Stimulated activated CD4-positive, alpha-beta T cell treated with anti-CD3 and anti-CD28 coated beads, Interleukin-2, amount 100 ng/mL, for 24 hours (primary cell): ENCODE measurements at places on chromosomes 11 and 22.
A peak's percentile ranks its signal among the peaks of the same experiment; 100 is the strongest.

- peak; percentile 60 for DNase-seq
Observed at GRCh38 chr11:78420796-78421209, 3.2 kb upstream of the GAB2 start.

- no peak for DNase-seq
Observed at GRCh38 chr11:100663996-100664395, 23.1 kb upstream of the ARHGAP42 start.

- DNase-seq = no peak
Observed at GRCh38 chr11:68403424-68403823, 57.1 kb upstream of the PPP6R3 start.

- DNase-seq = peak; percentile 54
Observed at GRCh38 chr11:128624269-128625175, 37.2 kb upstream of the ETS1 start.

GRCh38 chr22:27201741-27202140 is 544.4 kb downstream of the MIAT start:
- no peak for DNase-seq

DNA sequence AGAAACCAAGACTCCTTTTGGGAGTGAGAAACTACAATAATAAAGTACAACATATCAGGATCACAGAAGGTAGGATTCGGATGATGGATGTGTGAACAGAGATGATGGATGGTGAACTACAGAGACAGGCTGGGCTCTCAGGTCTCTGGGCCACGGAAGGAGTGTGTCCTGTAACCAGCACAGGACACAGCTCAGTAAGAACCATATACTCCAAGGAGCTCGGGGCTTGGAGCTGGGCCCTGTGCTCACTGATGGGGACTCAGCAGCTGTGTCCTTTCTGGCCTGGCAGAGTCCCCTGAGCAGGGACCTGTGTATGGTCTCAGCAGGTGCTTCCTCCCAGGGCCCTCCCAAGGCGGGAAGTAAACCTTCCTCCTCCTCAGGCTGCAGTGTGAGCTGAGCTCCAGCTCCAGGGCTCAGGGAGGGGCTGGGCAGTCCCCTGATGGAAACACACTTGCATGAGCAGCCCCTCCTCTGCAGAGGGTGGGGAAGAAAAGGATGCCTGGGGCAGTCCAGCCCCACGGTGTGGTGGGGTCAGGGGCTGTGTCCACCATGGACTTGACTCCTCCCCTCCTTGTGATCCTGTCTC is 39.8 kb upstream of the TOP3B start:
- no peak for DNase-seq

DNA sequence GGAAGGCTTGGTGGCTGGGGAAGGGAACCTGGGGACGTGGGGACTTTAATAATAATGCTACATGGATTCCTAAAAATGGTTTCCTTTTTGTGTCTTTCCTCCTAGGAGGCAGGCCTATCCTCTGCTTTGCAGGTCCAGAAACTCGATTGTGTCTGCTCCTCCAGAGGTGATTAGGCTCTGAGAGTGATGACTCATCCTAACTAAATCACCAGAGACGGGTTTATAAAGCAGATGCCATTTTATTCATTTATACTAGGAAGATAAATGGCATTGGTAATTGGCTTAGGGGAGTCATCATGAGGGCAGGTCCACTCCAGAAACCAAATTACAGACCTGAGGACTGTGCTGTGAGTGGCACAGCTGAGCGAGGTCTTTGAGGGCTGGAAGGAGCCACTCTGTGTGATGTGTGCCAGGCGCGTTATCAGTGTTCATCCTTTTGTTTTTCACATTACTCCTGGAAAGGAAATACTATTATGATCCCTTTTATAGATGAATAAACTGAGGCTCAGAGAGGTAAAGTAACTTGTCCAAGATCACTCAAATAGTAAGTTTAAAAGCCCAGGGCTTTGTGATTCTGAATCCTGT is 7.1 kb downstream of the NLRX1 start:
- DNase-seq = no peak

DNA sequence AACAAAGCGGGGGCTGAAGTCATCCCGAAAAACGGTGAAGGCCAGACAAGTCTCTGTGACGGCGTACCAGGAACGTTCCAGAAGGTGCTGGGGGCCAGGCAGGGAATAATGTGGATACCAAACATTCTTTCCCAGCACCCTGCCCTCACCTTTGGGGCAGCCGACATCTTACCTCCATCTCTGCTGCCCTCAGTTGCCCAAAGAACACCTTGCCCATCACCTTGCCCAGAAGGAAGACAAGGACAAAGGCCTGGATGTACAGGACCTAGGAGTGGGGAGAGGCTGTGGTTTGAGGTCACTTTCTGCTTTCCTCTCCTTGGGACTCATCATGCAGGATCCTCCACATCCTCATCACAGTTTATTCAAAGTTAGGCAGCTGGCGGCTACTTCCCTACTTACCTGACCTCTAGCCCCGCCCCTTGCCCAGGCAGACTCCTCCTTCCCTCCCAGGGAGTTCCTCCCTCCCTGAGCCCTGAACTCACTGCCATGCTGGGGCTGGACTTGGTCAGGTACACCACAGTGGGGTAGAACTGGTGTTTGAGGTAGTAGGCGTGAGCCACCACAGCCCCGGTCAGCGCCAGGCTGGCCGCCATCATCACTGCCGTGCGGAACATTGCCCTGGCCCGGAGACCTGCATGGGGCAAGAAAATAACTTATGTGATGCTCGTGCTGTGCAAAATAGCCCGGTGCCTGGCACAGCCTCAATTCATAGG is 1.2 kb downstream of the SYVN1 start:
- DNase-seq = peak; percentile 68

- peak; percentile 82 for DNase-seq
Observed at GRCh38 chr11:68843703-68844312, 2.1 kb upstream of the CPT1A start.

DNA sequence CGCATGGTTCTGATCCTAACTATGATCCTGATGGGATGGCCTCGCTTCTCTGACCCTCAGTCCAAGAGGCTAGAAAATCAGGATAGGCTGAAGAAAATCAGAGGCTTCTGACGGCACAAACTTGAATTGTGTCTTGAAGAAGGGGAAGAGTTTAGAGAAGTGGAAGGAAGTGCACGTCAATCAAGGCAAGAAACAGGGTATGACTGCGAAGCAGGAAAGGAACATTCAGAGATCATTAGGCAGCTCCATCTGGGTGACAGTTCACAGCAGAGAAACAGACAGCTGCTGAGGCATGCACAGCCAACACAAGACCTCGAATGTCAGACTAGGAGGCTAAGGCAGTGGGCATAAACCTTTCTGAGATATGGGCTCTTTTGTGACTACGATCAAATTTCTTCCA is 29.3 kb downstream of the CLPB start:
- no peak for DNase-seq

DNA sequence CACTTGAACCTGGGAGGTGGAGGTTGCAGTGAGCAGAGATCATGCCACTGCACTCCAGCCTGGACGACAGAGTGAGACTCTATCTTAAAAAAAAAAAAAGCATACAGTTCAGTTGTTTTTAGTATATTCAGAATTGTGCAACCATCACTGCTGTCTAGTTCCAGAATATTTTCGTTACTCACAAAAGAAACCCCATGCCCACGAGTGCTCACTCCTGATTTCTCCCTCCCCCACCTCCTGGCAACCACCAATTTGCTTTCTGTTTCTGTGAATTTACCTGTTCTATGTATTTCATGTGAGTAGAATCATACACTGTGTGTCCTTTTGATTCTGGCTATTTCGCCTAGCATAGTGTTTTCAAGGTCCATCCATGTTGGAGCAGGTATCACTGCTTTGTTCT is 24.8 kb downstream of the PTPRJ start:
- peak; percentile 63 for DNase-seq

DNA sequence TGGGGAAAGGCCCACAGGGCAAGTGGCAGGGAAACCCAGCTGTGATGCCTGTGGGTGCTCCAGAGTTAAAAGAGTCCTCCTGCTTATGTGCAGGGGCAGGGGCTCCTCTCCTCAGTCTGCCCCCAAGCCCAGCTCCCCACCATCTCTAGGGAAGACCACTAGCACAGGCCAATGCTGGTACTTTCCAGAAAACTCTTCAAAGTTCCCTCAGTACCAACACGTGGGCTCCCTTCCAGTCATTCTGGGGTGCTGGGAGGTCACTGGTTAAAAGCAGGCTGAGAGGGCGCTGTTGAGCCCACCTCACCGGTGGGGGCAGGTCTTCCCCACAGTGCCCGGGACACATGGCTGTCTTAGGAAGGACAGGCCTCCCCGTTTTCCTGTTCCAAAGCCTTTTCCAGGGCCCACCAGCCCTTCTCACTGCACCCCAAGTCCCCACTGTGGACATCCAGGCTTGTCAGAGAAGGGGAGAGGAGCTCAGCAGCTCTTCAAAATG is 154.6 kb downstream of the TRIM29 start:
- DNase-seq = no peak

DNA sequence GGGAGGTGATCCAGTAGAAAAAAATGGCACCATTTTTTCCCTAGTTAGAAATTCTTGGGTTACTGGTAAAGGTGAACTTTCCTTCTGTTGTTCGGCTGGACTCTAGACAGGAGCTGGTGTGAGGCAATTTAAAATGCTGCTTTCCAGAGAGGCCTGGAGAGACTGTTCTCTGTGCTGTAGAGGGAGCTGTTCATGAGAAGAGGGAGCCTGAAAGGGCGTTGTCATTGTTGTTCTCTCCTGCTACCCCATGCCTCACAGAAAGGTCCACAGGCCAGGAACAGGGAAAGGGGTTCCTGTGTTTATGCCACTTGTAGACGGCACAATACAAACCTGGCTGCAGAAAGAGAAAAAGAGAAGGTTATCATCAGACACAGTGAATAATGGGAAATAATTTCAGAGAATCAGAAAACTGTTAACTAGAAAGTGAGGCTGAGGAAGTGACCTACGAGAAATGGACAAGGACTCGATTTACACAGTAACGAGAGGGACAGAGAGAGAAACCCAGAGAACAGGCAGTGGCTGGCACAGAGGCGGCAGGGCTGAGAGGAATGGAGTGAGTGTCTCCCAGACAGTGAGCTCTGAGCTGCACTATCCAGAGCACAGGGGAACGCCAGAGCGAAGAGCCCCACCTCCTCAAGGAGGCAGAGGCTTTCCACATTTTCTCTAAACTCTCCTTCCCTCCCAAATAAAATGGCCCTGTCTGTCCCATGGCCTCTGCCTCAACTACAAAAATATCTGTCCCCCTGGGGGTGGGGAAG is 109.2 kb downstream of the RRM1 start:
- no peak for DNase-seq

DNA sequence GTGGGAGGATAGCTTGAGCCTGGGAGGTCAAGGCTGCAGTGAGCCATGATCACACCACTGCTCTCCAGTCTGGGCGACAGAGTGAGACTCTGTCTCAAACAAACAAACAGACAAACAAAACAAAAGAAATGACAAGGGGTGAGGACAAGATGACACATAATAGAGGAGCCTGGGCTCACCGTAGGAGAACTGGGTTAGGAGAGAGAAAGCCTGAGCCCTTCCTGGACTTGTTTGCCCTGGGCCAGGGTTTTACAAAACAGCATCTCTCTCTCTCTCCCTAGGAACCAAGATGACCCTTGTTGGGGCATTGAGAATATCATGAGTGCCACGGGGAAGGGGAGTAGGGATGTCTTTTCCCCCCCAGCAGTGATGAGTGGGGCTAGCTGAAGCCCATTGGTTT is 15.7 kb downstream of the ROBO3 start:
- no peak for DNase-seq

DNA sequence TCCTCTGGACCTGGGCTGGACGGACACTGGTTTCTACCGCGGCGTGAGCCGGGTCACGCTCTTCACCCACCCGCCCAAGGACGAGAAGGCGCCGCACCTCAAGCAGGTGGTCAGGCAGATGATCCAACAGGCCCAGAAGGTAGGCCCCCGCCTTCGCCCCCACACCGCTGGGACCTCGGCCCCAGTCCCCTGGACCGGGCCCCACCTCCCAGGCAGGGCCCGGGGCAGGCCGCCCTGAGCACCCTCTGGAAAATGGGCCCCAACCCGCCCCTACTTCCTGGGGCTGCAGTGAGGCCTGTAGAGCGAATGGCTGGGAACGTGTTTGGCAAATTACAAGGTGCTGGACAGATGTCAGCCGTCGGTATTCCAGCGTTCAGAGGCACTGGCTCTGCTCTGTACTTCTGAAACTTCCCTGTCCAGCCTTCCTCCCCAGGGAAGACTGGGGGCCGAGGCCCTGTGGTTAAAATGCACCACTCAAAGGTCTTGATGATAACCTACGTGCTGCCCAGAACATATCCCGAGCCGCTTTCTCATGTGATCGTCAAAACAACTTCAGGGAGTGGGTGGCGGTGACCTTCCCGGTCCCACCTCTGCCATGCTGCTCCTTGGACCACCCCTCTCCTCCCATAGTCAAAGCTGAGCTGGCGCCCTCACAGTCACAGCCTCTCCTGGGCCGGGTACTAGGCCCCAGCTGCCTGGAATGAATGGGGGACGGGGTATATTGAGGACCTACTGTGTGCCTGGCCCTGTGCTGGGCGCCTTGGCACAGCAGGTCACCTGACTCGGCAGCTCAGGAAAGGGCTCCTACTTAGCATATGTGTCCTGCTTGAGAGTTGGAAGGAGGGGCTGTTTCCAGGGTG is 869 bp downstream of the FAM83F start:
- no peak for DNase-seq

GRCh38 chr11:72439455-72439854 is 5.1 kb upstream of the CLPB start:
- no peak for DNase-seq

- no peak for DNase-seq
Observed at GRCh38 chr22:46077669-46078099, 72.6 kb upstream of the PPARA start.

DNA sequence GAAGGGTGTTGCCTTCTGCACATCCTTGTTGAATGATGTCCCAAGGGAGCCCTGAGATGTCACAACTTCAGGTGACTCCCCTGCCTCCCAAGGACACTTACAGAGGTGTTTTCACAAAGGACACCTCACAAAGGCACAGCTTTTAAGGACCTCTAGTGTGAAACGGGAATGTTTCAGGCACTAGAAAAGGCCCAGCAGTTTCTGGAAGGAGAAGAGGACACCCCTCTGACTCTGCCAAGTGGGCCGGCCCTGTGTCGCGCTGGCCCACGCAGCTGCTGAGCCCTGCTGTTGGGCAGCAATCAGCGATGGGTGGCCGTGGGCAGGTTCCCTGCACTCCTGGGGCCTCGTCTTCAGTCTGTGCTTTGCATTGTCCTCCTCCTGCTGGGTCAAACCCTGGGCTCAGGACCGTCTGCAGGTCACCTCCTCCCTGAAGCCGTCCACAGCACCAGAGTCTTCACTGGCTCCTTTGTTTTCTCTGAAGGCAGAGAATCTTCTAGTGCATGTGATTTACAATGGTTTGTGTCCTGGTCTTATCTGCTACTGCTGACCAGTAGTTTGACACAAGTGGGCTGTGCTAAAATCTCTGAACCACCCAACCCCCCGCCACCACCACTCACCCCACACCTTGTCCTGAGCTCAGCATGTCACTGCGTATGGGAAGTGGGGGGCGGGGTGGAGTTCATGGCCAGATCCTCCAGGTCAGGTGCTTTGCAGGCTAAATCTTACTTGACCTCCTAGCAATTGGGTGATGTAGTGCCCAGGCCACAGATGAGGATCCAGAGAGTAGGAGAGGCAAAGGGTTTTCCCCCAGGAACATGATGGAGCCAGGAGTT is 3.2 kb downstream of the LINC01488 start:
- DNase-seq = no peak
